Activated T-helper 1 cell treated with anti-CD3 and anti-CD28 coated beads, Interleukin-2, amount 50 U/mL, for 16 hours (primary cell): ENCODE measurements at places on chromosomes 12 and 14.

DNA sequence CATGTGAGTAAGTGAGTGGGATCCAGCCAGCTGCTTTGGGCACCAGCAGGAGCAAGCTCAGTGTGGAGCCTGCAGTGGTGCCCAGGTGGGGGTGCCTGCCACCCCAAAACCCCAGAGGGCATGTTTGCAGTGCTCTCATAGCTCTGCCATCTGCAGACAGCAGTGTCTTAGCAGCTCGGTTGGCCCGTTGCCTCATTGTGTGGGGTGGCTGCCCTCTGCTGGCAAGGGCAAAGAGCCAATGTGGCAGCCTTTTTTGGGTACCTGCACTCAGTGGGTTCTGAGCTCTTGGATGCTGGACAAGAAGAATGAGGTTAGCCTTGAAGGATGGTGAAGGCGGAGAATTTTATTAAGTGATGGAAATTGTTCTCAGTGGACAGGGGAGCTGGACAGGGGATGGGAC is 52.3 kb downstream of the NEUROD4 start:
- DNase-seq, result peak; percentile 58

GRCh38 chr14:75406856-75407255 is 21.0 kb upstream of the JDP2 start:
- DNase-seq, result no peak

- DNase-seq, result no peak
These were observed 37.7 kb downstream of the SPATS2 start for GRCh38 chr12:49404956-49405355.

DNA sequence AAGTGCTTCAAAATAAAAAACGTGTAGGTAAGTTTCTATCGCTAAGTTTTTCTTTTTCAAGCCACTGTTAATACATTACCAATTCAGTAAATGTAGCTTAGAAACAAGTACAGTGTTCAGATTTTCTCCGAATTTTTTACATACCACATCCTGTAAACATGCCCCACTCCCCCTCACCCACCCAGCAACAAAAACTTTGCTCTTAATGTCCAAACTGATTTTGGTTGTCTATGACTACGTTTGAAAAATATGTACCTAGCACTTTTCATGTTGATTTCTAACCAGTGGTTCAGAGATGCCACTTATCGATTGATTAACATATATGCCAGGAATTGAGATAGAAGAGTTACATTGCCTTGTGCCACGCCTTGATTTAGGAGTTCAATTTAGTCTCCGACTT is 663 bp upstream of the LIN7A start:
- DNase-seq, result no peak

GRCh38 chr12:5650281-5650680 is 218.4 kb downstream of the NTF3 start:
- DNase-seq, result no peak

- no peak for DNase-seq
These were observed 941 bp upstream of the PPP1CC start for GRCh38 chr12:110743571-110744093.

GRCh38 chr14:22836301-22837113 is at the start of gene MMP14:
Gene MMP14, plus strand, starts transcription at chr14:22836585. Its CDS starts 233 bp downstream, at chr14:22836818.
- no peak for DNase-seq

DNA sequence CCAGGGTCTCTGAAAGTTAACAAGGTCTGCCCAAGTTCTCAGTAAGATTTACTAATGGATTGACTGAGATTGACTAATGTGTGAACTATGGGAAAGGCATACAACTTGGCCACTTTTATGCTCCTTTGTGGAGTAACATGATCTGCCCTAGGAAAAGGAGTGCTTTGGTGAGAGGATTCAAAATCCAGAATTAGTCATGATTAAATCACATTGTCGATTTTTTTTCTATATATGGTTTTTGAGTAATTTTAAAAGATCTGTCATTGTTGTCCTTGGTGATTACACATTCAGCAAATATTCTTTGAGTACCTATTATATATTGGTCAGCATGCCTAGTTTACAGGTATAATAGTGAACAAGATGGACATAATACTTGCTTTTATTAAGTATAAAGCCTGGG is 147.7 kb upstream of the SYT10 start:
- DNase-seq, result no peak

DNA sequence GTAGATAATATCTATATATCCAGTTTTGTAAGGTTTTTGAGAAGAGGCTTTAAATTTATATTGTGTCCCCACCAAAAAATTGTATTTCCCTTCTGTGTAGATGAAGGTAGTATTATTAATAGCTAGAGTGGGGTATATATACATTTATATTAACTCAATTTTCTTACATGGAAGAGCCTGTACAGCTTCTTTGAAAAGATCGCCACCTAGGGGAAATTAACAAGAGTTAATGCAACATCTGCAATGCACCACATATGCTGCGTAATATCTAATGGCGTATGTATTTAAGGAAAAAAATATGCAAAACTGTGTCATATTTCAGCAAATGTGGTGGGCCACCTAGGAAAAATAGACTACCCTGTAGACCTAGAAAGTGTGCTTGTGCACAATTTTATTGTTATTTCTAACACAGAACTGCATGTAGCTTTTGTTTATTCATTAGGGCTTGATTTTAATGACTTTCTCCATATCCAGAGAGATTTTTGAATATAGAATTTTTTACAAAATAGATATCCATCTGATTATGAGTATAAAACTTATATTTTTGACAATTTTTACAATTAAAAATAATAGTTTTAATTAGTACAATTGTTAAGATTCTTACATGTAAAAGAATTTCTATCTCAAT is 14.0 kb downstream of the CCER1 start:
- DNase-seq, result no peak

GRCh38 chr14:83196236-83196635 is 1662.6 kb upstream of the SEL1L start:
- DNase-seq, result no peak

DNA sequence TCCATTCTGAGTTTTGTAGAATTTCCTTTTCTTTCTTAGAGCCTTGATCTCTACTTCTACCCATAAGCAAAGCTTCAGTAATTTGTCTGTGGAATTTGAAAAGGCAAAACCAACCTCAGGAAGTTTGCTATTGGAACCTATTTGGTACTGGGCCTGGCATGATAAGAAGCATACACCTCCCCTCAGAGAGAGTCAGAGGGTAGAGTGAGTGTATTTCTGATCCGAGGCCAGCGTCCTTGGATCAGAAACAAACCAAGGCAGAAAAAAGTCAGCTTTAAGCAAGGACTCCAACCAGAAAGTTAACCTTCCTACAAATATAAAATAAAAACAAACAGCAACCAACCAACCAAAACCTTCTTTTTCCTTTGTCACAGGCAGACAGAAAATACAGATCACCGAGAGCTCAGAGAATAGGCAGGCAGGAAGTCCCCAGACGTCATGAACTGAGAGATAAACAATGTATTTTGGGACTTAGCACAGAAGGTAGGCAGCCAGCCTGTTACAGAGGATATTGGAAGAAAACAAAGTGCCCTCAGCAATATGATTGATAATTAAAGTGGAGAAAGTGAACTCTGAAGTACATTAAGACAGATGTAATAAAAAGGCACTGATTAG is 141.5 kb downstream of the NEDD1 start:
- DNase-seq, result no peak

GRCh38 chr14:99511421-99512109 is 30.4 kb downstream of the CCNK start:
- DNase-seq, result no peak

DNA sequence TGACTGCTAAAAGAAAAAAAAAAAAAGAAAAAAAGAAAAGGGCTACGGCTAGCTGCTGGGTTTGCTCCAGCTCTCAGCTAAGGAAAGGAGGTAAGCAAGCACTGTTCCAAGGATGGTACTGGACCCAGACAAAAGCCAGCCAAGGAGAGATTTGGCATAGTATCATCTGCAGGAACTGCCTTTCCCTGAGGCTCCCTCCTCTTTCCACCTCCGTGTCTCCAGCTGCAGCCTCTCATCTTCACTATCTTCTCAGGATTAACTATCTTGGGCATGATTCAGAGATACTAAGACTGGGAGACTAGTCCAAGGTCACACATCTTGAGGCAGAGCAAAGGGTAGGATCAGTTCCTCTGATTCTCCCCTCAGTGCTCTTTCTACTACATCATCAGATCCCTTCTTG is 6.0 kb downstream of the KITLG start:
- DNase-seq, result no peak

DNA sequence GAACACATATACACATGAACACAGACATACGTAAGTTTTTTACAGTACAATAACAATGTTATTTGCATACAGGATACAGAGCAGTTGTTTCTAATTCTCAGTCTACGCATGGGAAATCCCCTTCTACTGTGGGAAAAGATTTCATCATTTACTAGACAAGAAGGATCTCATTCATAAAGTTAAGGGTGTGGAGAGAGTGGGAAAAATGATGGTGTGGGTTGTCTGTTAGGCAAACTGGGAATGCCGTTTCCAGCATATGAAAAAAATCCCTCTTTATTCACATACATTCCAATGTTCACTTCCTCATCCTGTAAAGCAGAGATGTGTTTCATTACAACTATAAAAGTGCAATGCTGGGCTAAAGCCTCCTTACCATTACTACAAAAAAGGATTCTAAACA is 120.9 kb downstream of the SINHCAF start:
- no peak for DNase-seq
